ENCODE measurements at places on chromosomes 3 and 15.

- no peak for DNase-seq
Observed at GRCh38 chr3:38247366-38248035, 18.1 kb upstream of the SLC22A13 start.

DNA sequence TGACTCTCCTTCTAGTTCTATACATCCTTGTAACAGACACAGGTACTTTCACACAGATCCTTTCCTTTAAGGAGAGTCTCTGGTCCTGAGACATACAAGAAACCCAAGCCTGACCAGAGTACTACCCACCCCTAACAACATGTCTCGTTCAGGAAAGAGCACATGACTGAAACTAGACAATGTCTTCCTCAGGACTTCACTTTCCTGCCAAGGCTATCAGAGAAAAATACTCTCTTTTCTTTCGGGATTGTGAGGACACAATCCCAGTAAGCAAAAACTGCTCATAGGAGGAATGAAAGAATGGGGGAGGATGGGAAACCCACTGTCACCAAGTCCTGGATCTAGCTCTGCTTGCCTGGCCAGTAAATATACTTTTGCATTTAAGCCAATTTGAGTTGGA is 11.5 kb upstream of the ANKRD28 start:
- DNase-seq, result no peak

GRCh38 chr3:12484983-12485327 is 675 bp downstream of the TSEN2 start:
- DNase-seq, result no peak

DNA sequence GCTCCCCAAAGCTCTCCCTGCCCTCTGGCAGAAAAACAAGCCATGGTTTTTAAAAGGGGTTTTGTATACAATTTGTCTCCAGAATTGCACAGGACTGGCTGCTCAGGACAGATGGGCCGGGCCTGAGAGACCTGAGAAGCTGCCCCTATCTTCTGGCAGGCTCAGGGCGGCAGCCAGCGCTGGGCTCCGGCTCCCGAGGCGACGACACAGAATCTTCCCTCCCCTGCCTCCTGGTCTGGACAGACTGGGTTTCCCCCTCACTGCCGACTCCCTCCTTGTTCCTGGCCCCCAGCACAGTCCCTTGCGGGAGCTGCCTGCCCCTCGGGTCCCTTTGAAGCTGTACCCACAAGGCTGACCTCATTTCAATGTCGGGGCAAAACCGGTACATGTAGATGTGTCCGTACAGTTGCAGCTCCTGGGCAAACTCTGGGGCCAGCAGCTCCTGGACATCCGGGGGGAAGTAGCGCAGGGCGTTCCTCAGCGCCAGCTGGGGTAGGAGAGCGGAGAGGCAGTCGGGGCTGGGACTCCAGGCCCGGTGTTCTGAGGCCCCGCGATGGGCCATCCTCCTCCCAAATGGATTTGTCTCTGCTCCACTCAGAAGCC is 7.2 kb downstream of the UROC1 start:
- DNase-seq, result no peak

- DNase-seq, result no peak
Observed at GRCh38 chr3:187011915-187012314, 81.6 kb downstream of the ST6GAL1 start.
